ENCODE measurements at places on chromosomes 2 and 18. TPM values are rescaled to one million over a fixed set of nuclear protein-coding genes. Genes with fewer than 3 reads are reported as not detected.

Gene ERICH2
- not detected for total RNA-seq

DNA sequence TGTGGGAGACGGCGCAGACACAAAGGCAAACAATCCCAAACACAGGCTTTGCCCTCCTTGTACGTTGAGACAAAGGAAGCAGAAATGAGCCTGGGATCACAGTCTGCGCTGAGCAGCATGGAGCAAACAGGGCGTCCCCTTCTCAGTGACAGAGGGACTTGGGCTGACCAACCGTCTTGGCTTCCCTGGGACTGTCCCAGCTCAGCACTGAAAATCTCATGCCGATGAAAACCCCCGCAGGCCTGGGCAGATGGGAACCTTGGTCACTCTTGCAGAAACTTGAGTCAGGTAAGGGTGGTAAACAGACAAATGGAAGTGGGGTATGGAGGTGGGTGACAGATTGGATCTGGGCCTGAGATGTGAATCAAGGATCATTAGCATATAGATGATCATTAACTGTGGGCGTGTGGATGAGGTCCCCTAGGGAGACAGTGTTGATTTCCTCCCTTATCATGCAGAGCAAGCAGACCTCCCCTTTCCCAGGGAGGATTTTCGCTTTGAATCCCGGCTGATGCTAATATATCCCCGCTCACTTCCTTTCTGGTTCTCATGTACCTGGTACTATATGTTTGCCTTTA, 19.1 kb upstream of the SH3BP4 start:
- no peak for DNase-seq

Gene NPAS2
- 0.07 TPM for total RNA-seq

- DNase-seq, result no peak
Measured at GRCh38 chr2:42787424-42787787, 5.0 kb downstream of the HAAO start.

GRCh38 chr2:162211732-162212131, 31.5 kb downstream of the FAP start:
- DNase-seq, result no peak

Gene CCL20
- total RNA-seq, result 1.5 TPM

Gene PSMA8
- 0.23 TPM for total RNA-seq

GRCh38 chr18:13611142-13611600, 115.2 kb downstream of the FAM210A start:
- no peak for DNase-seq

Gene HAAO
- total RNA-seq, result not detected

- no peak for DNase-seq
Measured at GRCh38 chr2:71702971-71703898, 249.9 kb downstream of the DYSF start.

GRCh38 chr2:152497481-152498052, 162.6 kb downstream of the FMNL2 start:
- no peak for DNase-seq

DNA sequence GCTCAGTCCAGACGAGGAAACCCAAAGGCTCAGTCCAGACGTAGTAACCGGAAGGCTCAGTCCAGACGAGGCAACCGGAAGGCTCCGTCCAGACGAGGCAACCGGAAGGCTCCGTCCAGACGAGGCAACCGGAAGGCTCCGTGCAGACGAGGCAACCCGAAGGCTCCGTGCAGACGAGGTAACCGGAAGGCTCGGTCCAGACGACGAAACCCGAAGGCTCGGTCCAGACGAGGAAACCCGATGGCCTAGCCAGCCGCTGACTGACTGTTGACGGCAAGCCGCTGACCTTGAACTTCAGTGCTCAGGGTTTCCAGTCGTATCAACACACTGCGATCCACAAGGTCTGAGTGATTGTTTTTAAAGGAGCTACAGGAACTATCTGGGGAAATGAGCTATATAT, 150.7 kb upstream of the TPO start:
- DNase-seq, result no peak

GRCh38 chr18:3603421-3604234, 153.7 kb downstream of the TGIF1 start:
- DNase-seq, result peak; percentile 69

Gene UBE2F
- 121 TPM for total RNA-seq

- no peak for DNase-seq
Measured at GRCh38 chr18:48711651-48712486, 173.0 kb downstream of the CTIF start.

Gene FAM98A
- total RNA-seq, result 37.5 TPM

DNA sequence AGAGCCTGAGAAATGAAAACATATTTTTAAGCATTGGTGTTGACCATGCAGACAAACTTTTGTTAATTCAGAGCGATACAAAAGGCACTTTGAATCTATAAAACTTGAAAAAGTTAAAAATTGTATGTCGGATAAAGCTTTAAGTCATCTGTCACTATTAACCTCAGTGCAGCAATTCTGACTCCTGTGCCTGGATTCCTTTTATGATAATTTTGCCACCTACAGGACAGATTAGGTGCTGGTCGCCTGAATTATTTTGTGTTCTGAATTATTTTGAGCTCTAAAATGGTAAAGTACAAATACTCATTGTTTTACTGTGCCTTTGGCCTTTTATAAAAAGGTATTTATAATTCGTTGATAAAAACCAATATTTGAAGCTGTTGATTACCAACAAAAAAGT, 19.4 kb upstream of the RNF138 start:
- no peak for DNase-seq

DNA sequence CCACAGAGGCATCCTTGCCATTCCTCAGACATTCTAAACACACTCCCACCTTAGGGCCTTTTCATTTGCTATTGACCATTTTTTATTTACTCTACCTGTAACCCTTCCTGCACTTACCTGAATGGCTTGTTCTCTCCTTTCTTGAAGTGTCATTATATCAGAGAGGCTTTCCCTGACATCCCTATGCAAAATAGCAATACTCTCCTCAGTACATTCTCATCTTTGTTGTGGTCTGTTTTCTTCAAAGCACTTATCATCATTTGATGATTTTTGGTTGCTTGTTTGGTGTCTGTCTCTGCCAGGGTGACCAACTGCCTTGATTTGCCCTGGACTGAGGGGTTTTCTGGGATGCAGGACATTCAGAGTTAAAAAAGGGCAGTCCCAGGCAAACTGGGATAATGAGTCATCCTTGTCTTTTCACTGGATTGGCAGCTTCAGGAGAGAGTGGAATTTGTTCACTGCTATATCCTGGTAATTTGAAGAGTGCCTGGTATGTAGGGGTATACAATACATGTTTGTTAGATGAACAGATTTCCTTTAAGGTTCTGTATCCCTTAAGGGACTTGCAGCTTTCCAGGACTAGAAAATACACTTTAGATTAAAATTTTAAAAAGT, 102.4 kb downstream of the BABAM2 start:
- DNase-seq, result peak; percentile 10

Gene PTPN18
- total RNA-seq, result 66.1 TPM

Measured in MG63 (cell line).